Stimulated activated CD4-positive, alpha-beta T cell treated with anti-CD3 and anti-CD28 coated beads, Interleukin-1b, Interleukin-23, amount 100 ng/mL, for 1 hour (primary cell): ENCODE measurements at places on chromosomes 3 and 15.

DNA sequence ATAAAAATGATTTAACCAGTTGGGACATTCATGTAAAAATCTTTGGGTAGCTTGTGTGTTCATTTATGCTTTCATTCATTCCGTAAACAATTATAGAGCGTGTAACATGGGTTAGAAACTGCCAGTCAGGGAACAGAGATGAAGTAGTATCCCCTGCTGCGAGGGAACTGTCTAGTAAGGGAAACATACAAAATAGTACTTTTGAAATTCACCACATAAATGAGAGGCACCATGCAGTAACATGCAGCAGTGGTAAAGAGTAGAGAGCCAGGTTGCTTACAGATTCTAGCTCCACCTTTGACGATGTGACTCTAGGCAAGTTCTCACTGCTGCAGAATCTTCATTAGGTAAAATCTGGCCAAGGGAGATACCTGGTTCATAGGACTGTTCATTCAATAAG, 938 bp downstream of the DZIP3 start:
- no peak for DNase-seq

DNA sequence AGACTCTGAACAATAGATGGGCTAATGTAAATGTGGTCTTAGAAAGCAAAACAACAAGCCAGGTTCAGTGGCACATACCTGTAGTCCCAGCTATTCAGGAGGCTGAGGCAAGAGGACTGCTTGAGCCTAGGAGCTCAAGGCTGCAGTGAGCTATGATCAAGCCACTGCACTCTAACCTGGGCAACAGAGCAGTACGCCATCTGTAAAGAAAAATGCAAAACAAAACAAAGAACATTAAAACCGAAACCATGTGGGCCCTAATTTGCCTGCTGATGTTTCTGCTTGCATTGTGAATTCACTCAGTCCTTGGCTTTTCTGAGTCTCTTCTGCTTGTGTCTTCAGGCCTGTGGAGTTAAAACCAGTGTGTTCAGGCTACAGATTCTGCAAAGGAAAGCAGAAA, 56.7 kb downstream of the CCNL1 start:
- no peak for DNase-seq

GRCh38 chr3:20743553-20744321, 557.7 kb upstream of the SGO1 start:
- no peak for DNase-seq

DNA sequence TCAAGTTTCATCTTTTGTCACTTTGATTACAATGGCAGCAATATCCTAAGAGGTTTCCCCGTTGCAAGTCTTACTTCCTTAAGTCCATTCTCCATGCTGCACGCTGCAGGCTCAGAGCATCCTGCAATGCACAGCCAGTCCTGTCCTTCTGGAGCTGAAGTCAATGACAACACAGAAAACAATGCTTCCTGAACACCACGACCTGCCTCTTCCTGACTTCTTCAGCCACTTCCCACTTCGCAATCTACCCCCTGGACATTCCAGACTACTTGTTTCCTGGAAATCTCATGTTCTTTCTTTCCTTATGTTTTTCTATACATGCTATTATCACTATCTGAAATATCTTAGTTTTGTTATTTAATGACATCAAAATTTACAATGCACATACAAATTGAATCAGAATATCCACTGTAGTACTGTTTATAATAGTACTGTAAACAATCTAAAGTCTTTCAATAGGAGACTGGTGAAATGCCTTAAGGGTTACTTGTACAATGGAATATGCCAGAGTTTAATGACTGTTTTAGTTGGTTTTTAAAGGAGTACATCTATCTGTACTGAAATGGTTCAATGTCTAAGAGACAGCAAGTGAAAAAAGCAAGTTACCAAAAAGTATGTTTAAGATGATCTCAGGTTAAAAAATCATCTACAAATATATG, 113.7 kb upstream of the PRTG start:
- no peak for DNase-seq

- no peak for DNase-seq
Measured at GRCh38 chr3:65706776-65707568, 331.7 kb downstream of the MAGI1 start.

- DNase-seq: no peak
Measured at GRCh38 chr3:188421836-188422540, 268.0 kb downstream of the LPP start.

- no peak for DNase-seq
Measured at GRCh38 chr3:128786434-128787020, 60.5 kb downstream of the RAB7A start.

- DNase-seq: no peak
Measured at GRCh38 chr15:70447928-70448698, 315.2 kb downstream of the UACA start.

DNA sequence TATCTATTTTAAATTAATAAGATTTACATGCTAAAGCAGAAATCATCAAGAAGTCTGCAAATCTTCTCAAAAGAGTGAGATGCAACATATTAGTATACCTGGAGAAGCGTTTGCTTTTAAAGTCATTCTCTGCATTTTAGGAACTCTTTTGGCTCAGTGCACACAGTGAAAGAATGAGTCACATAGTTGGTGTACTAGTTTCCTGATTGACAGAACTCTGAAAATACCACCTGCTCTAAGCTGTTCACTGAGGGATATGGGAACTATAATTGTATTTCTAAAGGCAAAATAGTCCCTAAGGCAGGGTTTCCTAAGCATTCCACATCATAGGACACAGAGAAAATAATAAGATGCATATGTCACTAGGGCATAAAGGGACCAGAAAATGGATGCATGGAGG, 838.5 kb downstream of the DIPK2A start:
- no peak for DNase-seq

GRCh38 chr3:69386556-69387385, 883 bp upstream of the FRMD4B start:
- no peak for DNase-seq

- DNase-seq: no peak
Measured at GRCh38 chr3:56620371-56620770, 62.7 kb downstream of the TASOR start.

- peak; percentile 37 for DNase-seq
Measured at GRCh38 chr3:45915518-45916231, 27.6 kb upstream of the CXCR6 start.

- DNase-seq: no peak
Measured at GRCh38 chr3:11131371-11131770, 22.9 kb upstream of the HRH1 start.

- no peak for DNase-seq
Measured at GRCh38 chr15:81752546-81752942, 293.3 kb downstream of the MEX3B start.

DNA sequence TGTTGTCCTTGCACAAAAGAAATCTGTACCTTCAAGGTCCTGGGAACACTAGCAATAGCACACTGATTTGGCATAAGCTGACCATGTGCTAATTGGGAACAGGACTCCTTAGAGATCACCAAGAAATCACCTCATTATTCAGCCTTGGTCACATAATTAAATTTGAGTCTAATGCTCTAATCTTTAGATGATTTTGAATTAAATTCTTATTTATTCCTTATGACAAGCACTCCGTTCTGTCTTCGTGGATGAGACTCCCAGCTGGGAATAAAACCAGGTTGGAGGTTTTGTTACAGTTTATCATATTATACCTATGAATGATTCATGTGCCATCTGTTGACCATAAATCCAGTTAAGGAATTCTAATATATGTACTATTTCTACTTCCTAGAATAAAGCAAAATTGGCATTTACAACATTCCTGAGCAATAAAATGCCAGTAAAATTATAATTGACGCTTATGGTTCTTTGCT, 162.2 kb downstream of the MYRIP start:
- DNase-seq: no peak

DNA sequence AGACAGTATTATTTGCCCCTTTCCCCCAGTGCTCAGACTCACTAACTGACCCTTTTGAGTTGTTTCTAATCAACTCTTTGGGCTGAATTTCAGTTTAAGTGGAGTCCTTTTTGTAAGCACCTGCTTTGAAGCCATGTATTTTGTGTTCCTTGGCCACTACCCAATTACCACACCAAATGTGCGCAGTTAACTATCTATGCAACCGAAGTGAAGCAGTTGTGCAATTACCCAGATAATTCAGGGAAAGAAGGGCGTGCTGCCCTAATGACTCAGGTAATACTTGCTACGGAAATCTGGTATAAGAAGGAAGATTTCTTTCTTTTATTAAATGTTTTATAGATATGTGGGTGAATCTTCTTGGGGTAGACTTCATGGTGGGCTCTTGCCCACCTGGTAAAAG, 371.9 kb upstream of the TBL1XR1 start:
- no peak for DNase-seq

DNA sequence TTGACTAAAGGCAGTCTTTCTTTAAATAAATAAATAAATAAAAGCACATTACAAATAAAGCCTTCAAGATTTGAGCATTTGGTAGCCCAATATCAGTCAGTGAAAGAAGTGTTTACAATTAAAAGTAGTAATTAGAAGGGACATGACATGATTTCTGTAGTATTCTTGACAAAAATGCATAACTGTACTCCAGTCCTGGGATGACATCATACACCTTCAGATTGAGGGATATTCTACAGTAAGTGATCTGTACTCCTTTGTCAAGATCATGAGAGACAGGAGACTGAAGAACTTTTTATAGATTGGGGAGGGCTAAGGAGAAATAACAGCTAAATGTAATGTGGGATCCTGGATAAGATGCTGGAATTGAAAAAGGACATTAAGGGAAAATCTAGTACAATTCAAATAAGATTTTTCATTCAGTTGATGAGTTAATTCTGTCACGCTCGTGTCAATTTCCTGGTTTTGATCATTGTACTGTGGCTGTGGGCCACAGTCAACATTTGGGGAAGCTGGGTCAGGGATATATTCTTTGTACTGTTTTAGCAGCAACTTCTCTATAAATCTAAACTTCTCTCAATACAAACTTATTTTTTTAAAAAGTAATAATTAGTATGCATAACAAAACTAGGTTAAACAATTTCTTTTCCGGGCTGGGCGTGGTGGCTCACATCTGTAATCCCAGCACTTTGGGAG, 314.8 kb downstream of the PTPRG start:
- no peak for DNase-seq

DNA sequence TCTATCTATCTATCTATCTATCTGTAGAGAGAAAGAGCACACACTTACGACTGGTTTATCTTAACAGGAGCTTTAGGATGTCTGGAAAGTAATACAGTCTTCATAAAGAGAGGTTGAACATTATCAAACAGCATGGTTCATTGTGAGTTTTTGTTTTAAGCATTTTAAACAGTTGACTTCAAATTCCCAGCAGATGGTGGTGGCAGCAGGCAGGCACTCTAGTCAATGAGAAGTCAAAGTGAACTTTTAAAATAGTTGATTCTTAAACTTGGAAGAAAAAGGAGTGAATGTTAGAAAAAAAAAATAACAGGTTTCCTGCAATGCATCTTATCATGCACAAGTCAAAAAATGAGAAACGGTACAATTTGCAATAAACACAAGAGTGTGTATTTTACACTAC, 432.7 kb downstream of the IL5RA start:
- no peak for DNase-seq

DNA sequence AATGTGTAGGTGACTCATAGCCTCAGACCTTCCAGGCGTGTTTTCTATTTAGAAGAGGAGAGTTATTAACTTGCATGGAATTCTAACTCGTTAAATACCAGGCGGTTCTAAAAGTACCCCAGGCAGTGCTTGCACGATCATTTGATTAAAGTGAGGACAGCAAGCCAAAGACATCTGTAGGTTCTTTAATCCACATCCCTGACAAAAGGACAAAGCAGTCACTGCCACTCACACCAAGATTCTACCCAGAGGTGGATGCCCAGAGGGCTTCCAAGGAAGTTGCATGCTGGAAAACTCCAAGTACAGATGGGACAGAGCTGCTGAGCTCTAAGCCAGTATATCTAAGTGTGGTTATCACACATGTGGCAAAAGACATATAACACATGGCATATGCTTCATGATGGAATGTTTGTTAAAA, 372.1 kb downstream of the ROBO2 start:
- no peak for DNase-seq

- no peak for DNase-seq
Measured at GRCh38 chr3:147401421-147401820, 4.9 kb downstream of the ZIC4 start.

DNA sequence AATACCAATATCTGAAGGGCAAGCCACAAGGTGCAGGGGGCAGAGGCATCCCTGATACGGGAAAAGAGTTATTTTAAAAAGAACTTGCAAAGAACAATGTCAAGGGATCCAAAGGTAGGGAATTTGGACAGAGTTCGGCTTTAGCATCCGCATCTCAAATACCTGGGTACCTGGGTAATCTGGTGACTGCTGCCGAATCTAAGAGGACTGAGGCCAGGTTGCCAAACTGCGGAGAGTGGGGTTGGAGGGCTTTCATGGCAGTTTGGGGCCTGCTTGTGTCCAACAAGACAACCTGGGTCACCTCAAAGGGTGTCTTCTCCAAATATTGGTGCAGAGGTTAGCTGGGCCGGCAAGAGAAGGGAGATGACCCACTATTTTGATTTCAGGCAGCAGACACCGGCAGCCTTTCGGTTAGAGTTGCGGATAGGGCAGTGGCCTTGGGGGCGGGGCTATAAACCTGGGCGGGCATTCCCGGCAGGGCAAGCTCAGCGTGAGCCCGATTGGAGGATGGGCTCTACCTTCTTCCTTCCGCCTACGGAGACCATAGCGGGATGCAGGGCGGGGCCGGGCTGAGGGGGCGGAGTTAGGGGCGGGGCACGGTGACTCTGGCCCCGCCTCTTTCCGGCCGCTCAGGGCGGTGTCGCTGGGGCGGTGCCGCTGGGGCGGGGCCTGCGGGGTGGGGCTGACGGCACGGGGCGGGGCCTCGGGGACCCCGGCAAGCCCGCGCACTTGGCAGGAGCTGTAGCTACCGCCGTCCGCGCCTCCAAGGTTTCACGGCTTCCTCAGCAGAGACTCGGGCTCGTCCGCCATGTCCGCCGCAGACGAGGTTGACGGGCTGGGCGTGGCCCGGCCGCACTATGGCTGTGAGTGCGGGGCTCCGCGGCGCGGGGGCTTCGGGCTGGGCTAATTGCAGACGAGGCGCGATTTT, at the start of gene IQGAP1:
Gene IQGAP1 (plus strand): TSS at position 709 of the 928 bp plus-strand sequence. CDS start 100 bp downstream, at position 809.
- DNase-seq: peak; percentile 94

DNA sequence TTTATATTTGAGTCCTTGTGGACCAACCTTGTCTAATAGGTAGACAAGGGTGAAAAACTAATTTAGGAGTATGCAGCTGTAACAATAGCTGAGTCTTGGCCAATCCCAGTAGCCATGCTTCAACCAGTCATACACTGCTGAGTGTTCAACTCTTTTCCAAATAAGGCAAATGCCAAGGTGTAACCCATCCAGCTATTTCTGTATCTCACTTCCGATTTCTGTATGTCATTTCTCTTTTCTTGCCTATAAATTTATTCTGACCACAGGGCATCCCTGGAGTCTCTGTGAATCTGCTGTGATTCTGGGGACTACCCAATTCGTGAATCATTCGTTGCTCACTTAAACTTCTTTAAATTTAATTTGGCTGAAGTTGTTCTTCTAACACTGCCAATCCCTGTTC, 93.2 kb downstream of the MAGI1 start:
- DNase-seq: no peak
